PC-9 (cell line): ENCODE measurements at places on chromosomes 7 and 10. TPM values are rescaled to one million over a fixed set of nuclear protein-coding genes. Genes with fewer than 3 reads are reported as not detected.

FBXL15 gene
- total RNA-seq = 6.2 and 12.7 TPM in 2 replicates

PIK3CG gene
- not detected in 2 replicates for total RNA-seq

MRPL43 gene
- total RNA-seq = 41.0 and 45.7 TPM in 2 replicates

BLOC1S2 gene
- total RNA-seq = 9.9 and 17.9 TPM in 2 replicates

FBXO24 gene
- total RNA-seq = 2.7 and 4.6 TPM in 2 replicates

SEMA3D gene
- 2.6 and 4.8 TPM in 2 replicates for total RNA-seq

THAP5 gene
- 20.8 and 28.5 TPM in 2 replicates for total RNA-seq

GRCh38 chr7:130823060-130823459 is 89.1 kb upstream of the KLF14 start:
- no peak for DNase-seq

DNA sequence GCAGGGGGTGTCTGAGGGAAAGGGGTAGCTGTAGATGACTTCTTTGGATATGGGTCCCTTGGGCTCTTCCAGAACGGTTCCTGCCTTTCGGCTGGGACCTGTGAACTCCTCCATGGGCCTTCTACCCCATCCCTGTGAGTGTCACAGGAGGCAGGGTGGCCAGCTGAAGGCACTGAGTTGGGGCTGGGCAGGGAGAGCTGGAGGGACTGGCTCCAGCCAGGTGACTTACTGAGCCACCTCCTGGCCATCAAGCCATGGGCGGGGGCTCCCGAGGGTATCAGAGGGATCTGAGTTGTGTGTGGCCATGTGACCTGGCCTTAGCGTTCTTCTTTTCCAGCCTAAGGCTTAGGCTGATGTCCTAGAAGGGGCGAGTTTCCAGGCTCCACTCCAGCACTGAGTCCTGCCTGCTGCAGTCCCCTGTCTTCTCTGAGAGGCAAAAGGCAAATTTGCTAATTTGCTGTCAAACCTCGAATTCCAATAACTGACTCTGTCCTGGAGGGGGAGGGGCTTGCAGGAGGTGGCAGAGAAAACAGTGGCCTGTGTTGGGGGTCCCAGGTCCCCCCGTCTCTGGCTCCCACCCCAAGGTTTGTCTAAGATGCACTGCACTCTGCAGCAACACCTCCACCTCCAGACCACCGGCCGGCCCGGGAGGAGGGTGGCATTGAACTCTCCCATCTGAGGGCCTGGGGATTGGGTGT is 27.2 kb downstream of the ADCYAP1R1 start:
- no peak for DNase-seq

- DNase-seq = no peak
Measured at GRCh38 chr10:119549247-119549999, 6.9 kb upstream of the RGS10 start.

DNA sequence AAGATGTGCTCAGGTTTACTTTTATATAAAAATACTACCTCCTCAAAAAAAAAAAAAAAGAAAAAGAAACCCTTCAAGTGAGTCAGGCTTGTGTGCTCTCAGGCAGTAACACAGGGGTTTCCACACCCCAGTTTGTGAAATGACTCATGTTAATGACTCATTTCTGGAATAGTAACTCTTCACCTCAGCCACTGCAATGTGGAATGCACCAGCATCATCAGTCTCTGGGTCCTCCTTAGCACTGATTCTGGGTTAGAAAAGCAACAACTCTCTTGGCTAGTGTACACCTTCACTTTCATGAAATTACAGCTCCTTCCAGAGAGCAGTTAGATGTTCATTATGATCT is 110.6 kb downstream of the EMX2 start:
- peak; percentile 89 for DNase-seq

DNA sequence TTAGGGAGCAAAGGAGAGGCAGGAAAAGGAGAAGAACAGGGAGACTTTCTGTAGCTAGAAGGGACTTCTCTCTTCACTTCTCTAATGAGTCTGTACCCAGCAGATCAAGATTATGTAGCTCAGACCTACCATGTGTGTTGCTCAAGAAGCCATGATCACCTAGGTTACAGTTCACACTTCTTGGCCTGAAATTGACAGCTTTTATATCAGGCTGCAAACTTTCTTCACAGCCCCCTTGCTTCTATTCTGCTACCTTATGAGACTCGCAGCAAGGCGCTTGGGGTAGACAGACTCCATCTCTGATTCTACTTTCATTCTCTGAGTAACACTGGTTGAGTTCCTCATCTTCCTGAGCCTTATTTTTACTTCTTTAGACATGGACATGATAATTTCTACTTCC is 19.6 kb upstream of the GIMAP2 start:
- DNase-seq = no peak

DNA sequence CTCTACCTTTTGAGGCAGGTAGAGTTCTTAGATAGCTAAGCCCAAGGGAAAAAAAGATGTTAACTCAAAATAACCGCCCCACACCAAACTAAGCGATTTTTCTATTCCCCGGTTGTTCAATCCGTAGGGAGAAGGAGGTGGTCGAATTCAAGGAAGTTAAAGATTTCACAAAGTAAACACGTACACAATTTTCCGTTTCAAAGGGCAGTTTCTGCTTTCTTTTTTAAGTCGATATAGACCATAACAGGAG is 842 bp downstream of the KBTBD2 start:
- DNase-seq = peak; percentile 63

DNA sequence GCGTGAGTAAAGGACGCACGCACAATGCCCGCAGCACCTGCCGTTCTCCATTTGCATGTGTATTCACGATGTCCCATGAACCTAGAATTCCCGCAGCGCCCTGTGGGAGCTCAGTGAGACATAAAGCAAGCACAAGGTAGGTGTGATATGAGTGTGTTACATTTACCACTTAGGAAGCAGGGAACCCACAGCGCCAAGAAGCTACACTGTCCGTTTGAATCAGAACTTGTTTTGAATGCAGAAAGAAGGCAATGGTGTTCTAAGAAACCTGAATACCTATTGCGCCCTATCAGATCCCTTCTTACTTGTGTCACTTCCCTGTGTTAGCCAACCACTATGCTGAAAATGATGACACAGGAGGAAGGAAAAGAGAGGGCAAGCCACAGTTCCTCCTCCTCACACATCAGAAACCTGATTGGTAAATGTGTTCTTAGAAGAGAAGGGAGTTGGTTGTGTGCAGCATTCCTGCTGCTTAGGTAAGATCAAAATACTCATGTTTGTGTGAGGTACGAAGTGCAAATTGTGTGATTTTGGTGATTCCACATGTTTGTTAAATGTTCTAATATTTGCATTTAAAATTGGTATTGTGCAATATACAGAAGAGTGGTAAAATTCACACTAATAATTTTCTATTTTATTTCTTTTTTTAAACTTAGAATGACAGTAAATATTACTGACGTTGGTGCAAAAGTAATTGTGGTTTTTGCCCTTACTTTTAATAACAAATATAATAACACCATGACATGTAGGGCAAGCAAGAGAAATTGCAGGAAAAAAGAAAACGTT is 185.4 kb downstream of the SEC23IP start:
- DNase-seq = no peak

DNA sequence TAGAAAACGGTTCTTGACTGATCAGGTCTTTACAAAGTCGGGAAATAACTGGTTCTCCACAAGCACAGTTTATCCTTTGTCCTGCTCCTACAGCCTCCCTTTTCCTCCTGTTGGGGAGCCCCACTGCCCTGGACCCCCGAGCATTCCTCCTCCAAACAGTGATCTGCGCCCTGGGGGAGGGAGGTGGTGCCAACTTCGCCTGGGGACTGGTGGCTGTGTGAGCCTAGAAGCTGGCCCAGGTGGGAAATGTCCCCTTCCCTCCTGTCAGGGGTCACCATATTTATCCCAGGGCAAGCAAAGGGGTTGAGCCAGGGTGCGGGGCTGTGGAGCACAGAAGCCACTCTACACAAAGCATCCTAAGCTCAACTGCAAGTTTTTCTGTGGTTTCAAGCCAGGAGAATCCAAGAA is 5.2 kb downstream of the HMX3 start:
- DNase-seq = no peak

GRCh38 chr7:121097577-121097976 is 109.1 kb downstream of the CPED1 start:
- DNase-seq = no peak

DNA sequence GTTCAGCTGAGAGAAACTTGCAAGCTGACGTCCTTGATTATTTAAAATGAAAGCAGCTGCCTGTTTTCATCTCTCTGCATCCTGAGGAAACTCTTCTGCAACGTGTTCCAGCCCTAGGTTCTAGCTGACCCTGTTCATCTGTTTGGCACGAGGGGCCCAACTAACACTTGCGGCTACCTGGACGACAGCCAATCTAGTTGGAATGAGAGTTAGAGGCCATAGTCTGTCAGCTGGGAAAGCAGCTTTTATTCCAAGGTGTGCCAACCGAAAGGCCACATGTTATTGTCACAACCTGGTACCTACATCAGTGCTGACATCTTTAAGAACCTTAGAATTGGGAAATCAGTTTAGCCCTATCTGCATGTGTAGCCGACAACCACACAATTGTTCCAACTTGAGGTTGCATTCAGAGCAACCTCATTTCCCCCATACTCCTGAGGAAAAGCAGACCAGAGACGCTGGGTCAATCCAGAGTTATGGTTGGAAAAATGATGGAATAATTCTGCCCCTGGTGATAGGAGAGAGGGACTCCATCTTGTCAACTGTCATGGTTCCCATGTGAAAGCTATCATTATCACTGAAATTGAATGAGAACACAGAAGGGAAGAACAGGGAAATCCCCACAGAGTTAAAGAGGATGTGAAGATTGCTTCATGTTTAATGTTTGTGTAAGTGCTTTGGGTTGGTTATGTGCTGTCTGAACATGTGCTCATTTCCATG is 121.6 kb downstream of the EGFR start:
- DNase-seq = no peak

- DNase-seq = no peak
Measured at GRCh38 chr7:129536323-129536722, 34.0 kb downstream of the SMKR1 start.

- no peak for DNase-seq
Measured at GRCh38 chr10:79601939-79602338, 8.8 kb upstream of the SFTPA1 start.

DNA sequence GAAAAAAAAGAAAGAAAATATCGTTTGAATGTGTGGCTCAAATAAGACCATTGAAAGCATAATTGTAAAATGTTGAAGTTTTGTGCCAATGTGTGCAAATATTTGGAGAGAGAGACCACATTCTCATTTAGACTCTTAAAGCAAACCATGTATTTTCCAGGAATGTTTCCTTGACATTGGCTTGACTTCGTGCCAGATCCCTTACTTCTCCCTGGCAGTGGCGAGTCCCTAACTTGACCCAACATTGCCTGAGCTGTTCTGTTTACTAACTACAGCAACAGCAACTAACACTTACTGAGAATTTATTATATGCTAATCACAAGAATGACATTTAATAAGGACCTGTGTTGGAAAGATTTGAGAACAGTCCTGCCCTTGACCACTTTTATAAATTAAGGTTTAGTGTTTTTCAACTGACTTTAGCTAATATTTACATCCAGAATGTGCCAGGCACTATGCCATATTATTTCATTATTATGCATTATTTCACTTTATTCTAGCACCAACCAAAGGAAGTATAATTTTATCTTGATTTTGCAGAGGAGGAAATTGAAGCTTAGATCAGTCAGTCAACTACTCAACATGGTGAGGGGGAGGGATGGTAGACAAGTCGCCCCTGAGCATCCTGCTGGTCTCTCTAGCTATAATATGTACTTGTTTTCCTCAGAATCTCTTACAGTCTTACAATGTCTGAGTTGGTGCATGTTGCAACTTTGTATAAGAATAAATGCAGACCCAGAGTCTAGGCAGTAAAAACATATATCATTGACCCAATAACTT is 29.7 kb downstream of the ZNF467 start:
- DNase-seq = no peak

DNA sequence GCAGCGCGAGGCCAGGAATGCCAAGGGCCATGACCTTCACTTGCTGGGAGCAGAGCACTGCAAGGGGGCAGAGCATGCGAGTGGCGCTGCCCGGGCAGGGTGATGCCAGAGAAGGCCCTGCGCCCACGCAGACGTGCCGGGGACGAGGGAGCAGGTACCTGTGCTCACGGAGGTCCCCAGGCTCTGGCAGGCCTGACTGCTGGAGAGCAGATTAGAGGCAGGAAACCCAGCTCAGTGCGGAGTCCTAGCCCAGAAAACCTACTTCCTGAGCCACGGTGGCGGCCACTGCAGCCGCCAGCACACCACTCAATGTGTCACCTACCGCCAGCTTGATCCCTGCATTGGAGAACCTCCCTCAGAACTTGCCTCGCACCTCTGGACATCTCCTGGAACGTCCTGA is 148.4 kb downstream of the MAD1L1 start:
- DNase-seq = no peak

GRCh38 chr10:23384364-23384763 is 39.8 kb upstream of the C10orf67 start:
- DNase-seq = peak; percentile 21

GRCh38 chr10:84613336-84614021 is 285.1 kb downstream of the CCSER2 start:
- DNase-seq = no peak

DNA sequence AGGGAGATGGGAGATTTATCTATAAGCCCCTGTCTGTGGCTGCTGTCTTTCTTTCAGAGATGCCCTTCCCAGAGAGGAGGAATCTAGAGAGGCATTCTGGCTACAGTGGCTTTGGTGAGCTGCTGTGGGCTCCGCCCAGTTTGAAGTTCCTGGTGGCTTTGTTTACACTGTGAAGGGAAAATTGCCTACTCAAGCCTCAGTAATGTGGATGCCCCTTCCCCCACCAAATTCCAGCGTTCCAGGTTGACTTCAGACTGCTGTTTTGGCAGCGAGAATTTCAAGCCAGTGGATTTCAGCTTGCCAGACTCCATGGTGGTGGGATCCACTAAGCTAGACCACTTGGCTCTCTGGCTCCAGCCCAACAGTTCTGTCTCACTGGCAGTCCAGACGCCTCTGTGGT is 951.6 kb downstream of the CCSER2 start:
- no peak for DNase-seq

DNA sequence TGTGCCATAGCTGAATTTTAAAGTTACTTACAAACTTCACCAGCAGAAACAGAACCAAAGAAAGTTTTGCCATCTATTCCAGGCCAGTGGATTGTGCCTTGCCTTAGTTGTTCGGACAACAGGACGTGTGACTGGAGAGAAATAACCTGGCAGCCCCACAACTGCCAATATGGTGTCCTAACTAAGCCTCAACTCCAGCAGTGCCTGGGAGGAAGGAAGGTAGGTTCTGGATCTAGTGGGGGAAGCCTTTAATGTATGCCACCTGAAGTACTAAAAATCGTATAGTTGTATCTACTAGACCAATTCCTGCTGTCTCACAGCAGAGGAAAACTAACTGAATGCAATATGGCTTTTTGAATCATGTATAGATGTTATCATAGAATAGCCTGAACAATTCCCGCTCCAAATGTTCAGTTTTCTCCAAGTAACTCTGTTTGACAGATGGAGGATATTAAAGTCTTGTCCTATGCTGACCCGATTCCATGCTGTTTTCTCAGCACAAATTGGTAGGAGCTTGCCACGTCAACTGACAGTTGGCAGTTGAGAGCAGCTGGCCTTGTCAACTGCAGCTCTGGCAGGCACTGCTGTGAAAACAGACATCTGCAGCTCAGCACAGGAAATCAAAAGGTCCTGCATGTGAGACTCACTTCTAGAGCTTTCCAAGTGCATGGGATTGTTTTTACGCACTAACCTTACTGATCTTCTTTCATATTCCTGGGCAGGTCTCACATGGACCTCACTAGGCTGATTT is 84.5 kb upstream of the WNT16 start:
- DNase-seq = no peak

GRCh38 chr10:20891338-20891714 is 5.8 kb downstream of the NEBL start:
- peak; percentile 72 for DNase-seq
